T follicular helper cell (primary cell): ENCODE measurements at places on chromosomes 1 and 21.

- peak; percentile 68 for DNase-seq
These were observed 30.9 kb downstream of the SKI start for GRCh38 chr1:2258996-2259395.

- DNase-seq = no peak
These were observed 47.4 kb downstream of the SH3BGR start for GRCh38 chr21:39499156-39499555.

GRCh38 chr1:7279769-7280168 is 491.3 kb upstream of the VAMP3 start:
- DNase-seq = no peak

- DNase-seq = no peak
These were observed 20.9 kb upstream of the TARBP1 start for GRCh38 chr1:234499943-234500245.

DNA sequence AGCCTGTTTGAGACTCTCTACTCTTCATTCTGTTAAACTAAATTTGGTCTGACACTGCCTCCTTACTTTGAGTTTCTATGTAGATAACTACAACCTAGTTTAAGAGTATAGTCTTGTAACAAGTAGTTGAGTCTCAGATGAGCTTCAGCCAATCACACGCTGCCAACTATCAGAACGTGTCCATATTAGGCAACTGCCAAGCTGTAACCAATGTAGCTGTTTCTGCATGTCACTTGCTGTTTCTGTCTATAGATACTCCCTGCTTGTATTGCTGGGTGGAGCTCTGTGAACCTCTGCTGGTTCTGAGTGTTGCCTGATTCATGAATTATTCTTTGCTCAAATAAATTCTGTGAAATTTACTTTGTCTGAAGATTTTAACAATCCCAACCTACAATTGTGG is 452.6 kb upstream of the NR5A2 start:
- DNase-seq = no peak

DNA sequence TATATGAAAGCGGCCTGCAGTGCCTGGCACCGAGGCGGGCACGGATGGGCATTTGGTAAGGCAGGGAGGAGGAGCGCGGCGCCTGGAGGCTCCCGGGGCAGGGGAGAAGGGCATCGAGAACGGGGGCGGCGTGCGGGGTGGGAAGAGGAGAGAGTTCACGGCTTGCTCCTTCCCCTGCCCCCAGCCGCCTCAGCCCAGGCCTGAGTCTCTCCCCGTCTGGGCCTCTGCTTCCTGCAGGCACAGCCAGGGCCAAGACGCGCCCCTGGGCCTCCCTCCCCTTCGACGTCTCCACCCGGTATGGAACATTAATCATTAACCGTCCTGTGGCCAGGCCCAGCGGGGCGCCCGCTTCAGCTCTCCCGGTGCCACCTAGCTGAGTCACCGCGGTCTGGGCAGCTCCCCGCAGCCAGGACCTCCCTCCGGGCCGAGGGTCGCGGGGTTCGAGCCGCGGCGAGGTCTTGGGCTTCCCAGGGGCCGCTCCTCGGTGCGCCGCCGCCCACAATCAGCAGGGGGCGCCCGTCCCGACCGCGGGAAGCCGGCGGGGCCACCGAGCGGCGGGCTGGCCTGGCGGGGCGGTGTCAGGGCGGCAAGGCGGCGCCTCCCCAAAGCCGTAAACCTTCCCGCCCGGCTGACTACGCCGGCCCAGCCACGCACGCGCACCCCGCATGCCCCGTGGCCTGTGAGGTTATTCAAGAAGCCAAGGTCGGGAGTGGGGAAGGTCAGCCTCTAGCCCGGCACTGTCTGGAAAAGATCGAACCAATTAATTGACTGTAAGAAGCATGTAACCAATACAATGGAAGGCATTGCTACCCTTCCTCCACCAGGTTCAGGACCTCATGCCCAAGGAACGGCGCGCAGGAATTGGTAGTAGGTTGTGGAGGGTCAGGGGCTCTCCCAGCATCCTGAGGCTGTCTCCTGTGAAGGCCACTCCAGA is 23.4 kb upstream of the RD3 start:
- peak; percentile 55 for DNase-seq

DNA sequence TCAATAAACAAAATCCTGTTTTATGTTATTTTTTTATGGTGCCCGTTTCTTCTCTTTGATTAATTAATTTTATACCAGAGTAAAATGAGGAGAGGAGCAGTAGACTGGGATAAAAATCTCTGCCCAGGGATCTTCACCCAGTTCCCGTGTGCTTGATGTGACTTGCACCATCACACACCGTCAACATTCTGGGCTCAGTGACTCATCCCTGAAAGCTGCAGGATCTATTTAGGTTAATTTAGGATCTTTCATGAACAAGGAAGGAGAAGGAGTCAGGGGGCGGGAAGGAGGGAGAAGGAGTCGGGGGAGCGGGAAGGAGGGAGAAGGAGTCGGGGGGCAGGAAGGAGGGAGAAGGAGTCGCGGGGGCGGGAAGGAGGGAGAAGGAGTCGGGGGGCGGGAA is 182.4 kb downstream of the SMYD3 start:
- DNase-seq = no peak

- no peak for DNase-seq
These were observed 13.4 kb downstream of the RIT1 start for GRCh38 chr1:155897746-155898145.

DNA sequence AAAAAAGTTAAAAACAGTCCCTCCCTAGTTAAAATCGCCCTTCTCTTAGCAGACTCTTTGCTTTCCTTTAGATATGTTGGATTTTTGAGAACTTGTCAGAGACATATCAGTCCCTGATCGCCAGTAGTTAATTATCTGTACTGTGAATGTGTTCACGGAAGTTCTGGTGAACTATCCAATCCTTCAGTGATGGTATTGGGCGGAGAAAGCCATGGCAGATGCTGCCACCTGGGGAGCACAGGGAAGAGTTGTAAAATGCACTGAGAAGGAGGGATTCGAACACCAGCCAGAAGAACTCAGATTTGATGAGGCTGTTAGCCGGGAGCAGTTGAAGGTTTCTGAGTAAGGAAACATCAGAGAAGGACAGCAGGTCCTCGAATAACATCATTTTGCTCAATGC is 17.5 kb upstream of the KIF14 start:
- no peak for DNase-seq

DNA sequence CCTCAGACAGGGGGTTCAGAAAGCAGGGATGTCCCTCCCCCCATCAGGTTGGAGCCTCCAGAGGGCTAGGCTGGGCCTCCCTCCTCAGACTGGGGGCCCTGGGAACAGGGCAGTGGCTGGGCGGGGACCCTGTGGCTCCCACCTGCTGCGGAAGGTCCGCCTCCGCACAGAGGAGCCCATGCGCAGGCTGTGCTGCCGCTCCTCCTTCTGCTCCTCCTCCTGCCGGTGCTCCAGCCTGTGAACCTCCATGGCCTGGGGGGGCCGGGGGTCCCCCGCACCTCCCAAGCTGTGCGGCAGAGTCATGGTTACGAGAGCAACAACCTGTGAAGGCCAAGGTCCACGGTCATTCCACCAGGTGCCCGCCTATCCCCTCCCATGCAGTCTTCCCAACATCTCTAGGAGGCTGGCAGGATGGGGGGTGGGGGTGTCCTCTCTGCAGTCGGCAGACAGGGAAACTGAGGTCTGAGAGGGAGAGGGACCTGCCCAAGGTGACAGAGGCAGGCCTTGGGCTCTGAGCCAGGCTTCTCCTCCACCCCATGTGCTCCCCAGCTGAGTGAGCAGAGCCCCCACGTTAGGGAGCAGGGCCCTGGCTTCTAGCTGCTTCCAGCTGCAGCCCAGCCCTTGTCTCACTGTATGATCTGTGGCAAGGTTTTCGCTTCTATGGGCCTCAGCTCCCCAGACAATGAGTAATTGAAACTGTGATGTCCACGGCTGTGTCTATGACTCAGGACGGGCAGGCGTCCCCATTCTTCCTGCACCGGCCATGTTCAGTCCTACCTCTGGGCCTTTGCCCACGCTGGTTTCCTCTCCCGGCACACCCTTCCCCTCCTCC is 3.4 kb downstream of the MYOM3 start:
- DNase-seq = no peak

DNA sequence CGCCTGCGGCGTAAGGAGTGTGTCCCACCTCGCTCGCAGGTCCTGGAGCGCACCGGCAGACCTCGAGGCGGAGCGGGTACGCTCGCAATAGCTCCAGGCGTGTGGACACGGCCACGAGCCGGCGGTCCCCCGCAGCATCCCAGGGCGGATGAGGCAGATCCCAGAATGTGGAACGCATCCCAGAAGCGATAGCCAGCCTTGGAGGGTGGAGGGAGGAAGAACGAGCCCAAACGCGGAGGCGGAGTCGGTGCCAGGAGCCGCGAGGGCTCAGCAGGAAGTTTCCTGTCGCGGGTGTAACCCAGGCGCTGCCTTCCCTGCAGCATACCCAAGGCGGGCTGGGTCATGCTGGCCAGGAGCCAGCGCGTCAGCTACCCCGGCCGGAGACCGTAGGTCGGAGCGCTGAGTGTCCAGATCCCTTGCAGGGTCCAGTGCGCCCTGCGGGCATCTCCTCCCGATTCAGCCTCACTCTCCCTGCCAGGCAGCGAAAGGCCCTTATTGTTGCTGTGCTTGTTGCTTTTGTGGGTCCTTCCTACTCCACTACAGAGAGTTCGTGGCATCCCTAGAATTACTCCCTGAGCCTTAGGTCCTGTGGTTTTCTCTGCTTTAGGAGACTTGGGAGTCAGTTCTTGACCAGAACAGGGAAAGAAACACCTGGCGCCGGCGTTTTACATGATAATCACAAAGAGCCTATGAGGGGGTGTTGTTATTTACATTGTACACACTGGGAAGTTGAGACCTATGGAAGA is 27.7 kb downstream of the STYXL2 start:
- DNase-seq = peak; percentile 24

DNA sequence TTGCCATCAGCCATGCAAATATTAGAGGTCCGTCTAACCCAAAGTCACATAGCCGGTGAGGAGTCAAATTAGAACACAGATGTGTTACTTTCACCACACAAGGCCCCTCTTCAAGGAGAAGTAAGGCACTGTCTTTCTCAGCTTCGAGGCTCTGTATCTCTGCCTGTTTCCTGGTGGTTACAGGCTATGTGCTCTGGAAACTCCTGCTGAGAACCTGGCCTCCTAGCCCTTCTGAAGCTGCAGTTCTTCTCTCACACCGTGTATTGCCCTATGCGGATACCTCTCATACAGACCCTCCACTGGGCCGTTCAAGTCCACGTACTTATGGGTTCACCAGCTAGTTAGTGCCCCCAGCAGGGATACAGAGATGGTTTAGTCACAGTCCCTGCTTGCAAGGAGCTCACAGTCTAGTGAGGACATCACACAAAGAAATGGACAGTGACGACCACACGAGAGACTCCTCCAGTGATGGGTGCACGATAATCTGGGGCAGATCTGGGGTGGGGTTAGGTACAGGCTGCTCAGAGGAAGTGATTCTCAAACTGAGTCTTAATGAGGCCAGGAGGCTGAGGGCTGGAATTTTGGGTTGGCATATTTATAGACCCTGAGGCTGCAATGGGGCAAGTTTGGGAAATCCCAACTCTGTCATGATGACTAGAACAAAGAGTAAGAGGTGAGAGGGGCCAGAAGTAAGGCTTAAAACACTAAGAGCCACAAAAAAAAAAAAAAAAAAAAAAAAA is 22.8 kb upstream of the ELOA start:
- DNase-seq = no peak

- no peak for DNase-seq
These were observed 391.6 kb upstream of the VAMP3 start for GRCh38 chr1:7379441-7379971.

DNA sequence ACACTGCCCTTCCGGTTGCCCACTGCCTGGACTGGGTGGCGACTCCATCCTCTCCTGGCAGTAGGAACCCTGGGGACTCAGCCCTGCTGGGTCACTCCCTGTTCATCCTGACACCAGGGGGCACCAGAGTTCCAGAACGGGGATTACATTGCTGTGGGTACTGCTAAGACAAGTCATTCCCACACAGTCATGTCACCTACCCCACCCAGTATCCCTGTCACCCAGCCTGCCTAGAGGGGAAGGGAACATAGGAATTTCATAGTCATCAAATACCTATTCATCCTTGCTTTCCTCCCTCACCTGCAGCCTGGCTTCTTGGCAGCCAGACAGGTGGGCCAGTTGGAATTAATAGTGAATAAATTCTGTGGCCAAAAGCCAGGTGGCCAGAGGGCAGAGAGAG is 9.8 kb upstream of the SFN start:
- peak; percentile 71 for DNase-seq

GRCh38 chr1:16109571-16109970 is 36.1 kb upstream of the FAM131C start:
- no peak for DNase-seq

- DNase-seq = no peak
These were observed 1.3 kb downstream of the SLC41A1 start for GRCh38 chr1:205811660-205812059.

DNA sequence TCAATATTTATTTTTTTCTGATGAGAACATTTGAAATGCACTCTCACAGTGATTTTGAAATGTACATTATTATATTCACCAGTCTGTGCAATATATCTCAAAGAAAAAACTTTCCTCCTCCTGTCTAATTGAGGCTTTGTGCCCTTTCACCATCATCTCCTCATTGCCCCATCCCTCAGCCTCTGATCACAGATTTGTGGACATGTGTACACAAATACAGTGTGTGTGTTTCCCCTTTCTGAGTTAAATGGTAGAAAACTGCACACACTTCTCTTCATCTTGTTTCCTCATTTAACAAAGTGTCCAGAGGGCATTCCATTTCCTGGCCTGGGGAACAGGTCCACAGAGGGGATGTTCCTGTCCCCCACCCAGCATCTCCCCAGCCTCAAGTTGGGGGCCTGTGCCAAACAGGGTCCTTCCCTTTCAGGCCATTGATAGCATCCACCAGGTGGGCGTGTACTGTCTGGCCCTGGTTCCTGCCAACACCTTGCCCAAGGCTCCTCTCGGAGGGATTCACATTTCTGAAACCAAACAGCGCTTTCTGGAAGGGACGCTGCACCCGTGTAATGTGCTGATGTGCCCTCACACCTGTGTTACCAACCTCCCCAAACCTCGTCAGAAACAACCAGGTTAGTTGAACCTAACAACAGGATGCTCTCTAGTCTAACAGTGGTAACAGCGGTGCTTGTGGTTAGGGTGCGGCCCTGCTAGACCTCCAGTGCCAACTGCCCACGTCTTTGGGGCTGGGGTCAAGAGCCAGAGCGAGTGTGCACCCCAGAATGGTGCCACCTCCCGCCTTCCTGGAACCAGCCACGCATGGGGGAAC is 54.6 kb downstream of the S100B start:
- DNase-seq = peak; percentile 40

GRCh38 chr1:24119859-24120756 is 8.2 kb upstream of the MYOM3 start:
- DNase-seq = no peak

DNA sequence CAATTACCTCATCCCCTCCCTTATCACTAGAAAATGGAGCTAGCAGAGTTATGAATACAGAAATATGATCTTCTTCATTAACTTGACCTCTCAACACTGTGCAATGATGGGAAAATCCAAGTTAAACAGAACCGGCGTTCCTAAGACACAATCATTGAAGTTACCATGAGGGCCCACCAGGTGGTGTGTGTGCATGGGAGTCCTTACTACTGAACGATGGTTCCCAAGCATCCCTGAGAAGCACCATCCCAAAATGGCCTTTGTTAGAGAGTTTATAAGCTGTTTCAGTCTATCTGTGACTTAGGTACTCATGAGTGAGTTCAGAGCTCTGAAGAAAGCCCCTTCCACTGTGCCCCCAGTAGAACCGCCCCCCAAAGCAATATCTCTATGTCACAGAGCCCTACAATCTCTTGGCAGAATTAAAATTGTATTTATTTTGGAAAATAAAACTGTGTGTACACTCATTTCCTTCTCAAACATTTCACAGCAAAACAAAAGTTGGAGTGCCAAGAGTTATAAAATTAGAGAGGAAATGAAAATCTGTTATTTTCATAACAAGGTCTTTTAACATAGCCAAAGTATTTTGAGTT is 56.8 kb downstream of the PLD5 start:
- DNase-seq = peak; percentile 1

- DNase-seq = no peak
These were observed 42.0 kb upstream of the FOXO6 start for GRCh38 chr1:41319106-41319755.
